ENCODE measurements at places on chromosomes 3 and 15.

DNA sequence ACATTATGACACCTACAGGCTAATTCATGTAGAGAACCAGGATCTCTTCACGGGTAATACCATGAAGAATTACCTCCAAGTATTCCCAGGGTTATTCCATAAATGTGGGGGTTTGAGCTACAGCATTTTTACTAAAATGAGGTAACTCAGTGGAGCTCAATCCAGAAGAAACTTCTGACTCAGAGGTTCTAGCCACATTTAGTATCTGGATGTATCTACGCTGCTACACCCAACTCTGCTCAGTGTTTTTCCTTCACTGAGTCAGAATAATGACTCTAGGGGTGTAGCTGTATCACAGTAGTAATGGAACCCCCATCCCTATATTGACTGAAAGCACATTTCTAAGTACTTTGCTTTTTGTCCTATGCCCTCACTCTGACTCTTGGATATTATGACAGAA is 52.4 kb downstream of the COPS2 start:
- no peak for DNase-seq

DNA sequence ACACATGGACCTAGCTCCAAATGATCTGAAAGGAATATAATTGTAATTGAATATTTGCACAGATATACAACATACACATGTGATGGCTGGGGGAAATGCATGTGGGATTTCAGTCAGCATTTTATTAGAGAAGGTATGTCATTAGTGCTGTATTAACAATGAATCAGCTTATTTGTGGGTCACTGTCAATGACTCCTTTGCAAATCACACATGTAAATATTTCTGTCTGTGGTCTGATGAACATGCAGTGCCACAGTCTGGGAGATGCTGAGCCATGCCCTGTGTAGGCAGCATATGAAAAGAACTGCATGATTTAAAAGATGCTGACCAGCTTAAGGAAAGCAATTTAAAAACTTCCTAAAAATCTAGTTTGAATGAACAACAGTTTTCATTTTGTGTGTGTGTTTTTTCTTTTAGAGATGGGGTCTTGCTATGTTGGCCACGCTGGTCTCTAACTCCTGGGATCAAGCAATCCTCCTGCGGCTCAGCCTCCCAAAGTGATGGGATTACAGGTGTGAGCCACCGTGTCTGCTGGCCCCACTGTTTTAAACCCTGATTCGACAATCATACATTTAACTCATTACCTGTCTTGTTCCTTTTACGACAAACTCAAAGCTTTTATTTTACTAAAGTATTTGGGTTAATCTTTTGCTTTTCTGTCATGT is 803 bp upstream of the B3GNT5 start:
- no peak for DNase-seq

DNA sequence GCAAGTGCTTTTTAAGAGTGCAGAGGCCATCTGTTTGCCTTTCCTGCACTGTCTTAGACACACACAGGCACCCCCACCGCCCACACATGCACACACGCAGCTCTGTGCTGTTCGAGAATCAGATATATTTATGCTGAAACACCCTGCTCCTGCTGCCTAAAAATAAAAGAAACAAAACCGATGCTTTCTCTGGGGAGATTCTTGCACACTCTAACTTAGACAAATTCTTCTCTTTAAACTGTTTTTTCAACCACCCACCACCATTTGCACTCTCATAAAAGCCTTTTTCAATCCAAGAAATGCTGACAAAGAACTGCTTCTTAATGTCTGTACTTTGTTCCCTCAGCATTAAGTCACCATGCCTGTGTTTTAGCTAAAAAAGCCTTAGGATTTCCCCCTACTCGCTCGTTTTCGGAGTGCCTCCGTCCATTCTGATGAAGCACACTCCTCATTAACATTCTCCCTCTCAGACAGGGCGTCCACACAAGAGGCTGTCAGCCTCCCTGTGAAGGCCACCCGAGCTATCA is 26.2 kb downstream of the SLC12A8 start:
- DNase-seq = no peak

- DNase-seq = no peak
Observed at GRCh38 chr15:90131848-90132247, 29.6 kb upstream of the IDH2 start.

- no peak for DNase-seq
Observed at GRCh38 chr15:51313074-51313393, 25.4 kb downstream of the CYP19A1 start.

DNA sequence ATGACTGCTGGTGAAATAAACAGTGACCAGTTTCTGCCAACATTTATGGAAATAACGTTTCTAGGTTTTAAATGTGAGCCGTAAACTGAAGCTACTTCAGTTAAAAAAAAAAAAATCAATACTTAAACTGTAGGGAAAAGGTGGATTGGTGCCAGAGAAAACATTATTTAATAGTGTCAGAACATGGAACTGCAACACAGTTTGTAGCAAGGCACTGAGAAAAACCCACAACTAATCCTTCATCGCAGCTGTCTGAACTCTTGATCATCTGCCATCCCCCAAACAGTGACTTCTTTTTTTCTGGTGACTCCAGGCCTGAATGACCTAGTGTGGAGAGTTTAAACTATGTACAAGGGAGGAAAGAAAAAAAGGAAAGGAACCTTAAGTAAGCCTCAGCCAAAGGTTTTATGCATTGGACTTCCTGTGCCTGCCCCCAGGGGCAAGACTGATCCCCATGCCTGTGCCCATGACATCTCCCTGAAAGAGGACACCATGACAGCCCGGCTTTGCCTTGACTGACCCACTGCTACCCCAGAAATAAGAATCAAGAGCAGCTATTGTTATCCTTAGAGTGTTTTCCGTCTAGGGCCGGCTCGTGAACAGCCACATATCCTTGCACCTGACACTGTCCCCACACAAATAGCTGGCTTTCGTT is 33.1 kb downstream of the CRTAP start:
- no peak for DNase-seq
